ENCODE measurements at places on chromosomes 3 and 15.

- no peak for DNase-seq
These were observed 18.5 kb downstream of the TTC21A start for GRCh38 chr3:39125841-39126500.

GRCh38 chr3:51044982-51045381 is 340.1 kb upstream of the MANF start:
- DNase-seq = no peak

- DNase-seq = no peak
These were observed 135.0 kb upstream of the WNT5A start for GRCh38 chr3:55622116-55622515.

DNA sequence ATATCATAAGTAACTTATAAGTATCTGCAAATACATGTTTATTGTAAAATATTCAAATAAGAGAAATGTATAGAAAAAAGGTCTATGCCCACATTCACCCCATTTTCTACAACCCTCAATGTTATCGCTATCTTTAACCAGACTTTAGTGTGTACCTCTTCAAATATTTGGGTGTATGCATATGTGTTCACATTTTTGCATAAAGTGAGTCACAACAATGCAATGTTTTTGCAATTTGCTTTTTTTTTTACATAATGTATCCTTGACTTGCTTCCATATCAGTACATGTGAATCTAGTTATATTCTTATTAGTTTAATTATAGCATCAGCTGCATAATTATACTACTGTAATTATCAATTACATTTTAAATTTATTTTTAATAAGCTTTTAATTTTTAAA is 117.3 kb upstream of the LYSMD4 start:
- no peak for DNase-seq

GRCh38 chr3:16508591-16508995 is 4.9 kb downstream of the RFTN1 start:
- no peak for DNase-seq

GRCh38 chr15:87743562-87743961 is 513.0 kb downstream of the NTRK3 start:
- DNase-seq = no peak

- no peak for DNase-seq
These were observed 98.2 kb downstream of the ANXA2 start for GRCh38 chr15:60299452-60300047.

GRCh38 chr3:3023111-3023745 is 86.9 kb downstream of the IL5RA start:
- DNase-seq = no peak

- DNase-seq = no peak
These were observed 530.0 kb downstream of the EPHB1 start for GRCh38 chr3:135325096-135325495.

GRCh38 chr15:99755692-99756409 is 22.6 kb upstream of the LYSMD4 start:
- DNase-seq = peak; percentile 16

DNA sequence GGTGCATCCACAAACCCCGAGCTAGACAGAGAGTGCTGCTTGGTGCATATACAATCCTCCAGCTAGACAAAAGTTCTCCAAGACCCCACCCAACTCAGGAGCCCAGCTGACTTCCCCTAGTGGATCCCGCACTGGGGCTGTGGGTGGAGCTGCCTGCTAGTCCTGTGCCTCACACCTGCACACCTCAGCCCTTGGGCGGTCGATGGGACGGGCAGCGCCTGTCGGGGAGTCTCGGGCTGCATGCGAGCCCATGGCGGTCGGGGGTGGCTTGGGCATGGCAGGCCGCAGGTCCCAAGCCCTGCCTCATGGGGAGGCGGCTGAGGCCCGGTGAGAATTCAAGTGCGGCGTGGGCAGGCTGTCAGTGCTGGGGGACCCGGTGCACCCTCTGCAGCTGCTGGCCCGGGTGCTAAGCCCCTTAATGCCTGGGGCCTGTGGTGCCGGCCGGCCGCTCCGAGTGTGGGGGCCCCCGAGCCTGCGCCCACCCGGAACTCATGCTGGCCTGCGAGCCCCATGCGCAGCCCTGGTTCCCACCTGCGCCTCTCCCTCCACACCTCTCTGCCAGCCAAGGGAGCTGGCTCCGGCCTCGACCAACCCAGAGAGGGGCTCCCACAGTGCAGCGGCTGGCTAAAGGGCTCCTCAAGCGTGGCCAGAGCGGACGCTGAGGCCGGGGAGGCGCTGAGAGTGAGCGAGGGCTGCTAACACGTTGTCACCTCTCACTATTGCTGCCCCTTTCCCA is 31.0 kb downstream of the ZNF589 start:
- DNase-seq = no peak

DNA sequence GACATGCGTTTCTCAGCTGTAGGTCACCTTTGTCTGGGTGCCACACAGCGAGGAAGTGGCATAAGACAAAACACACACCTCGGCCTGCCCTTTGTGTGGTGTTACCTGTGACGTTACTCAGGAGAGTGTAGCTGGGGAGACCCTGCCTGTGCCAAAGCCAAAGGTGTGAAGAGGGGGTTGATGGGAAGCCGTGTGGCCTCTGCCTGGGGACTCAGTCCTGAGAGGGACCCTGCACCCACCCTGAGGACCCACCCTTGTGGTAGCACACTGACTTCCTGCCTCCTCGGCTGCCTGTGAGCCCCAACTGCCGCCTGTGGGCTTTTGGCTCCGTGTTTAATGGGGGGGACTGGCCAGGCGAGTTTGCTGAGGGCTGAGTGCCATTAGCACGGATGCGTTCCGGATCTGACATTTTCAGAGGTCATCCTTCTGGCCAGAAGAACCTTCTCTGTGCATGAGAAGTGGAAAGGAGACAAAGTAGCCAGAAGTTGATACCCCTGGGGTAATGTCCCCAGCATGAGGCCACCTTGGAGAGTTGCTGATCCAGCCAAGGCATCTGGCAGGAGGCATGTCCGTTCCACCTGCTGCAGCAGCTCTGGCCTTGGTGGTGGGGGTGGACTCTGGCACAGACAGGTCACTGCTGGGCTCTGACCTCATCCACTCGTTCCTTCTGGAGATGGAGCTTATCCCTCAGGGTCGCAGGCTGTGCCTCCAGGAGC is 51.8 kb upstream of the FURIN start:
- DNase-seq = no peak

- no peak for DNase-seq
These were observed 684.4 kb downstream of the AGBL1 start for GRCh38 chr15:86764021-86764420.

DNA sequence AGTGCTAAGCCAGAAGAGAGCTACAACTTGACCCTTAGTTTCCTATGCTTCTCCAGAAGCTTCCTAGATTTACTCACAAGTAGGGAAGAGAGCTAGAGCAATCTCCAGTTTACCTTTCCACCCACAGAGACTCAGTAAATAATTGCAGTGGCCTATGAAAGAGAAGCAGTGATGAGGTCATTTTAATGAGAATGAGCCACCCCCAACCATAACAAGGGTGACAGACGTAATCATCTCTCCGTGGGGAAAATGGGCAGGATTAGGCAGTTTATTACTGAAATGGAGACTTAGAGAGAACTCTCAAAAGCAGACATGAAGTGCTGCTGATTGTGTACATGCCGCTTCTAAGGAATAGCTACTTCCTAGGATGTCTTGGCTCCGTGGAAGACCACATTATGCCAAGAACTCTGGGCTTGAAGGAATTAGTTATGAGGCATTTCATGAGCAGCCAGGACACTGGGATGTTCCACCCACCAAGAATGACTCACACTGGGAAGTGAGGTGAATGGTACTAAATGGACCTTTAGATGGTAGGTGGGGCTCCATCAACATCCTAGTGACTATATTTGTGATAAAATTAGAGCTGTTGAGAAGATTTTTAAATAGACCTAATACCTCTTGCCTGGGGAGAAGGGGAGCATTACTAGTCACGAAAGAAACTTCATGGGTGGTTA is 160.9 kb downstream of the EDEM1 start:
- DNase-seq = no peak

GRCh38 chr3:107367353-107367752 is 9.9 kb upstream of the CCDC54 start:
- peak; percentile 11 for DNase-seq

DNA sequence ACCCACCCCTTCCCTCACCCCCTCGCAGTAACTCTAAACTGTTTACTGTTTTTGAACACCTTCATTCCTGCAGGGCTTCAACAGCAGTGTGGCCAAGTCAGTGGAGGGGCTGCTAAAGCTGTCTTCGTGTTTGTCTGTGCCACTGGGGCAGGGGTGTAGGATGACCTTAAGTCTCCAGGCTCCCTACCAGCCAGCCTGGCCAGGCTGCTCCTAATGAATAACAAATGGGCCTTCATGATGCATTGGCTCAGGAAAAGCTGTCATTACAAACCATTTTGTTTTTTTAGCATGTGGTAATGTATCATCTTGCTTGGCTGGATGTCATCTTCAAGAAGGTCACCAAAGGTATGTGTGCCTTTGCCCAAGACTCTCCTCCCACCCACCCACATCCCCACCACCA is 372.2 kb upstream of the WNT5A start:
- no peak for DNase-seq

- DNase-seq = no peak
These were observed 1.2 kb downstream of the PRICKLE2 start for GRCh38 chr3:64223791-64224745.

DNA sequence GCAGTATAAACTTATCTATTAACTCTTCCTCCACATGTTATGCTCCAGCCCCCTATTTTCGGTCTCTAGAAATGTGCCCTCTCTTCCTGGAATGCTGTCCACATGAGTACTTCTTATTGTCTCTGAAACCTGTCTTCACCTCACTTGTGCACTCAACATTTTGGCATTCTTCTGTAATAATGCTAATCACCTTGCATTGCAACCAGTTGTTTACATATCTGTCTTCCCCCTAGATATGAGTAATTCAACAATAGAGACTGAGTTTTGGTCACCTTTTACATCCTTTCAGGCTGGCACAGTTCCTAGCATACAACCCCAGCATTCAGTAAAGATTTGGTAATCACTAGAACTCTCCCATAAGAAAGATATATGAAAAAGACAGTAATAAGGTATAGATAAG is 17.2 kb downstream of the CCDC80 start:
- DNase-seq = no peak

GRCh38 chr15:51223771-51224229 is 114.6 kb downstream of the CYP19A1 start:
- DNase-seq = peak; percentile 96

GRCh38 chr3:183381179-183381578 is 47.2 kb downstream of the MCF2L2 start:
- DNase-seq = no peak

DNA sequence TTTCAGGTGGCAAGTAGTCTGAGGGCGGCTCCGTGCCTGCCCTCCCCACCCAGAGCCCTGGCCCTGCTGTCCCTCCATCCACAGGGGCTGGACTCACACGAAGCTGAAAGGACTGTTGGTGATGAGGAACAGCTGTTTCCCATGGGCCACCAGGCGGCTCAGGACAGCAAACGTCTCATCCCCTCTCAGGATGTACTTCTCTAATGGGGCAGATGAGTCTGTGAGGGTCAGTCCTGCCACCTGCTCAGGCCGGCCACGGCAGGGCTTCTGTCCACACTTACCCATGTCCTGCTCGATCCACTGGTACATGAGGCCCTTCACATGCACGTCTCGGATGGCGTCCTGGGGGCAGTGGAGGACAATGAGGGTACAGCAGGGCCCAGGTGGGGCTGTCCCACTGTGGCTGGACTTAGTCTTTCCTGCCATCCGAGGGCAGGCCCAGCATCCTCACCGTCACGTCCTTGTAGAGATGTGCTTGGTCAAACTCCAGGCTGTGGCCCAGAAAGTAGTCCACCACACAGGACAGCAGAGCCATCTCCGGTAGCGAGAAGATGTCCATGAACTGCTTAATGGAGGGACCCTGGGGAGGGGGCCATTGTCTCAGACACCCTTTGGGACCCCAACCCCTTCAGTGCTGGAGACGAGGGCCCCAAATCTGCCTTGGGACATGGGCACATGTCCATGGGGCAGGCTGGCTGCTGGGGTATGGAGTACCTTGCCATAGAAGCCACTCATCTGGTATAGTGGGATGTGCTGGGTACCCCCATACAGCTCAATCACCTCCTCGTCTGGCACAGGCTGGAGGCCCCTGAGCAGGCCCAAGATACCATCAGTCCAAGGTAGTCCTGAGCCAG is 5.7 kb downstream of the NT5DC2 start:
- no peak for DNase-seq

- no peak for DNase-seq
These were observed 106.5 kb downstream of the KLF13 start for GRCh38 chr15:31433091-31433490.

Measured in GM04503 (cell line).